Activated naive CD4-positive, alpha-beta T cell treated with anti-CD3 and anti-CD28 coated beads, Interleukin-2, amount 50 U/mL, for 16 hours (primary cell): ENCODE measurements at places on chromosomes 1 and 21.

DNA sequence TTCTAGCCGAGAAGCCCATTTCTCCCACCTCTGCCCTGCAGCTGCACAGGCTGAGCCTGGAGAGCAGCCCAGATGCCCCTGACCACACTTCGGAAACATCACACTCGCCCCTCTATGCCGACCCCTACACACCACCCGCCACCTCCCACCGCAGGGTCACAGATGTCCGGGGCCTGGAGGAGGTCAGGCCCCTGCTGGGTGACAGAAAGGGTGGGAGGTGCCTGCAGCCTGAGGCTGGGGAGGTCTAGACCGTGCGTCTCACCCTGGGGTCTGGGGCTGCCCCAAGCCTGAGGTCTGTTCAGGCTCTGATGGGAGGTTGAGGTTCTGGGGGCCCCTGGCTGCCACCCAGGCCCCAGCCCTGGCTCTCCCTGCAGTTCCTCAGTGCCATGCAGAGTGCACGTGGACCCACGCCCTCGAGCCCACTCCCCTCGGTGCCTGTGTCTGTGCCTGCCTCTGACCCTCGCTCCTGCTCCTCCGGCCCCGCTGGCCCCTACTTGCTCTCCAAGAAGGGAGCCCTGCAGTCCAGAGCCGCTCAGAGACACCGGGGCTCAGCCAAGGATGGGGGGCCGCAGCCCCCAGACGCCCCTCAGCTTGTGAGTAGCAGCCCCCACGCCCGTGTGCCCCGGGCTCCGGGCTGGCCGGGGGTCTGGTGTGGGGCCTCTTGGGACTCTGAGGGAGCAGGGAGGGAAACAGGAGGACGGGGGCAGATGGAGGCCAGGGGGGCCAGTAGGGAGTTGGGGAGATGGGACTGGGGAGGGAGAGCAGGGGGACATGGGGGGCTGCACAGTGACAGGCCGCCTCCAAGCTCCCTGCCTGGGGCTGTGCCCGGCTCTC, 7.4 kb downstream of the PLEKHN1 start:
- no peak for DNase-seq

GRCh38 chr21:36730291-36731281, 31.7 kb downstream of the SIM2 start:
- DNase-seq: no peak

GRCh38 chr1:172647987-172648386, 10.9 kb upstream of the FASLG start:
- DNase-seq: no peak

- DNase-seq: no peak
Observed at GRCh38 chr1:187744665-187745064, 915.9 kb downstream of the PLA2G4A start.
